ENCODE measurements at places on chromosomes 3 and 15.

- DNase-seq: no peak
These were observed 578 bp upstream of the CEMIP start for GRCh38 chr15:80778621-80778963.

- no peak for DNase-seq
These were observed 3.4 kb downstream of the TMEM212 start for GRCh38 chr3:171846597-171846996.

DNA sequence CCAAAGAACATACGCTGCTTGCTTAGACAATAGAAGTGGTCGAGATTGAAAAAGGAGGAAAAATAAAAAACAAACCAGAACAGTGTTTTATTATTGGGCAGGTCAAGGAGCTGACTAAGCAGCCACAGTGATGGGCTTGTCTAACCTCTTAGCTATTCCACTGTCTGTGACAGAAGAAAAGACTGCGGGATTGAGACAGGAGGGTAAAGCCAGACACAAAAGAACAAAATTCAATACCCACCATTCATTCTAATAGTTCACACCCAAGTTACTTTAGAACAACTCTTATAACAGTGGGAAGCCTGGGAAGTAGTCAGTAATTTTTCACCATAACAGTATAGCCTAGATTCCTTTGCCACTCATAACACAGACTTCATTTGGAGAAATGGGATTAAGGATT lies 435.4 kb downstream of the MFSD1 start:
- no peak for DNase-seq

- no peak for DNase-seq
These were observed 64.4 kb downstream of the ABI3BP start for GRCh38 chr3:100928638-100929428.

GRCh38 chr3:143120716-143121240 lies 1.2 kb downstream of the CHST2 start:
- peak; percentile 39 for DNase-seq

DNA sequence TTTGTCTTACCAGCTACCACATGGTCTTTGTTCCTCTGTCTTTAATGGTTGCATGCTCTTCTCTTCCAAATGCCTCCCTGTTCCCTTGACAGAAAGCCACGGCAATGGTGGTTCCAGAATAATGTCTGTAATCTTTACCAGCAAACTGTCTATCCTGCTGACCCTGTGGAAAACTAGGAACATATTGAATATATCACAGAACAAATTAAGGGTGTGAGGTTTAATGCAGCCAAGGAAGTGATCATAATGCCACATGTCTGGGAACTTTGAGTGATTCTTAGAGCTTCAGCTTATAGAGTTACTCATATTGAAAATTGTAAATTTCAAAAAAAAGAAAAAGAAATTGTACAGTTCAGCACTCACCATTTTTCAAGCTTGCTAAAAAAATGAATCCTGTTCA lies 282.9 kb upstream of the RARB start:
- DNase-seq: no peak

DNA sequence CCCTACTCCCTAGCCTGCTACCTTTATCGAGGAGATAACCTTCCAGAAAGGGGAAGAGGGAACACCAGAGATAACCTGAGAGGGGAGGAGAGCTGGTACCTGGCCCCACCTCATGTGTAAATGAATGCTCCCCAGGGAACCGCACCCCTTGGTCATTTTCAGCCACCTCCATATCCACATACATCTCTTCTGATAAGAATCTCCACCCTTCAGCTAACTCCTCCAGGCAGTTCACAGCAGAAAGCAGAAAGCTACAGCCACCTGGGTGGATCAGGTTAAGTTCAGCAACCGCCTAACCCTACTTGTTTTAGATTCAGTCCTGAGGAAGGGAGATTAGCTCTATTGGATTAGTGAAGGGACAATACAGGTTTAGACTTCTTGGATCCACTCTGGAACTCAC lies 38.0 kb upstream of the TIMP4 start:
- no peak for DNase-seq

GRCh38 chr3:72266016-72266370 lies 481.0 kb upstream of the PROK2 start:
- DNase-seq: no peak

DNA sequence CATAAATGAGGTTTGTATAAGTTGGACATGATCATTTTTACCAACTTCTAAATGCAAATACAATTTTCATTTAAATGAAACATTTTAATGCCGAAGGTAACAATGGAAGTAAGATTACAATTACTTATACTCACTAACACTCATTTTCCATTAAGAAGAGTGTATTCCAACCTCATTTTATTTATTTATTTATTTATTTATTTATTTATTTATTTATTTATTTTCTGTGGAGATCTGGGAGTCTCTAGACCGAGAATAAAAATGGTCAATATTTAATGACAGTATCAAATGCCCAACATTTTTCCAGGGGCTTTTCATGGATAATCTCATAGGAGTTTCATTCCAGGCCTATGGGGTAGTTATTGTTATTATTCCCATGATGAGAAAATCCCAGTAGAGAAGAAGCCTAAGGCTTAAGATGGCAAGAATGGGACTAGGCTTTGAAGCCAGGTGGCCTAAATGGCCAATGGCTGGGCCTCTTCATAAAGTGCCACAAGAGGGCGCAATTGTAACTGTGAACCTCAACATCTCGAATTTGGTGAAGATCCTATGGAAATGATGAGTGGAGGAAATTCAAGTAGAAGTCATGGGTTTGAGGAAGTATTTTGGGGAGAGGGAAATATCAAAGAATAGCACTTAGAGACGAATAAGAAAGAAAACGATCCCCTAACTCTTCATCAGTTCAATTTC lies 21.3 kb downstream of the VGLL3 start:
- no peak for DNase-seq

- no peak for DNase-seq
These were observed 29.9 kb upstream of the NOX5 start for GRCh38 chr15:68984586-68984985.

- DNase-seq: no peak
These were observed 8.8 kb upstream of the TBC1D23 start for GRCh38 chr3:100252001-100252400.

- no peak for DNase-seq
These were observed 313.9 kb upstream of the CTNNB1 start for GRCh38 chr3:40885430-40885829.

- DNase-seq: no peak
These were observed 36.9 kb downstream of the MRPS11 start for GRCh38 chr15:88504445-88504844.

GRCh38 chr3:16177962-16178627 lies 3.6 kb downstream of the GALNT15 start:
- DNase-seq: peak; percentile 62

GRCh38 chr3:50254577-50255250 lies 14.2 kb upstream of the SEMA3B start:
- no peak for DNase-seq

GRCh38 chr15:68278595-68279405 lies 1.3 kb downstream of the FEM1B start:
- DNase-seq: no peak

DNA sequence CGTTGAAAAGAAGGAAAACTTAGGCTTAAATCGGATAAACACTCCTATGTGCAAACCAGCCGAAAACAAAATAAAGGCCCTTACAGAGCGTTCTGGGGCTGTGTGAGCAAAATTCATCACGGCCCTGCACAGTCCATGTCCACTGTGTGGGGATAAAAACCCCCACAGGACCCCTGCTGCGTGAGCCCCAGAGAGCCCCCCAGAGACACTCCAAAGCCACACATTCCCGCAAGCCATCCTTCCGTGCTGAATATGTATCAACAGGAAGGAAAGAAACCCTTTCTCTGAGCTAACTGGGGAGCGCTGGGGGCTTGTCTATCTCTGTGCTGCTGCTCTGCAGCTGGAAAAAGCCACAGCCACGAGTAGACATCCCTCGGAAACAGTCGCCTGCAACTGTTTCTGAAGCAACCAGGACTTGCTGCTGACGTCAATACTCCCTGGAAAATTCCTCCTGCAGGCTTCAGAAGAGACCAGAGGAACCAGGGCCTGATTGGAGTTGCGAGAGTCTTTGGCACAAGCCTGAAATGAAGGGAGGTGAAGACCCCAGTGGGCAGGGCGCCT lies 72.7 kb downstream of the NUP210 start:
- DNase-seq: no peak

DNA sequence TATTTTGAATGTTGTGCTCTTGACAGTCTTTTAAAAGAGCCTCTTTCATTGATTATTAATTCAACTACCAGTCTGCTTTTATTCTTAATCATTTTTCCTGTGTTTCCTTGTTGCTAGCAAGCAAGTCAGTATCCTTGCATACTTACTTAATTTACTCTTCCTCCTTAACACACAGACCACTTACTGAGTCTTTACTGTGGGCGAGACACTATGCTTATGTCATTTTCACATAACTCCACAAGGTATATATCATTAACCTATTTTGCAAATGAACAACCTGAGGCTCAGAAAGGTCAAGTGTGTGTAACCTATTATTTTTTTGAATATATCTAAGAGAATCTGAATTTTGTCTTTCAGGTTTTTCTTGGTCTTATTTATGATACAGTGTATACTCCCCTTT lies 130.9 kb downstream of the WDR76 start:
- DNase-seq: no peak

GRCh38 chr3:155129396-155129795 lies 49.3 kb downstream of the MME start:
- no peak for DNase-seq

DNA sequence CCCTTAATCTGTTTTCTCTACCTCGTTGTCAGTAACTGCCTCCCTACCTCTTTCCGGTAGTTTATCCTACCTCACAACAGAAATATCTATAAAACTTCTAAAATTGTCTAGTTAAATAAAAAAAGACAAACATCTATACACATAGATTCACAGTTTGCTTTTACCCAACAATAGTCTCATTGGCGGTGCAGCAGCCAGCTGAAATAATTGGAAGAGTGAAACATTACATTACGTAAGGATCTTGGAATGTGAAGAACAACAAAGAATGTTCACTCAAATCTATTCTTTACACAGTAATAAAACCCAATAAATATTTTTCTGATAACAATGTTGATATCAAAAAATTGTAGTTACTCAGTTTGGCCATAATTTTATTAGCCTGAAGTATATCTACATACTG lies 115.5 kb upstream of the ARPP21 start:
- no peak for DNase-seq

GRCh38 chr3:167091226-167091625 lies 288.9 kb downstream of the ZBBX start:
- no peak for DNase-seq

DNA sequence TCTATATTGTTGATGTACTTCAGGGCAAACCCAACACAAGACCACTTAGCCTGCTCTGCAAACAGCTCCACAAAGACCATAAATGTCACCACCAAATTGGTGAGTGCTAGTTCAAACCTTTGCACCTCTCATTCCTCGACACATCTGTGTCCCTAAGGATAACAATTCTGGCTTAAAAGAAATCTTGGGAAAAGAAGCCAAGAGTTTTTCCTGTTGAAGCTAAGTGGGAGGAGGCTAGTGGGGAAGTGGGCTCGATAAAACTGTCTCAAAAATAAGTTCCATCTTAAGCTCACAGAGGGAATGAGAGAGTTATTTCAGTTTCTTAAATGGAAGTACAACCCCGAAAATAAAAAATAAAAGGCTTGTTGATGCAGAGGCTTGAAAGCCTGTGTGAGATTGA lies 40.4 kb upstream of the PRICKLE2 start:
- no peak for DNase-seq

DNA sequence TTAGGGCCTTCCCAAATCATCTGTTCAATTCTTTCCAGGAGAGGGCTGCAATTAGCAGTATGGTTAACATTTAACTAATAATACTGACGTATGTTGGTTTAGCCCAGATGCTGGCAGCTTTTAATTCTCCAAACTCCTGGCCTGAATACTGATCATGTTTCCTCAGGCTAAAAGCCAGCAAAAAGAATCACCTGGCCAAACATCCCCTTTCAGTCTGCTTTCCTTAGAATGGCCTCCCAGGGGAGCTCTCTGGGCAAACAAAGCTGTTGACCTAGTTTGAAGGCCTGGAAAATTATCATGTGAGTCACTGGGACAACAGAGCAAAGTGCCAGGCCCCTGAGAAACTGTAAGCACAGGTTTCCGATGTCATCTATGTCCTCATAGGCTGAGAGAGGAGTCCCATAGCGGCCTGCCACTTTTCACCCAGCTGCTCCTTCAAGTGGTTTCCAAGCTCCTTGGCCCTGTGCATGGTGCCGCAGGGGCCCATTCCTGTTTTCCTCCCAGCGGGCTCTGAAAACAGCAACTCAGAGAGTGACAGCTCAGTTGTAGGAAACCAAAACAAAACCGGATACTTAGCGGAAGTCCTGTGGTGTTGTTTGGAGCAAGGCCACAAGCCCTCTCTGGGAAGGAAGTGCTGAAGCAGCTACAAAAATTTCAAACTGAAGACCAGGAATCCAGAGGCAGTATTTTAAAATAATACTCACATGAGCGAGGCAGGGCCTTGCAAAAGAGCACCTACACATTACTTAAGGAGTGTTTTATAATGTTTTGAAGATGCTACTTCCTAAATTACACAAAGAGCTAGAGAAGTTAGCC lies 36.5 kb upstream of the RAB11A start:
- peak; percentile 80 for DNase-seq

GRCh38 chr3:113495035-113495434 lies 19.9 kb downstream of the SPICE1 start:
- DNase-seq: peak; percentile 63

Data from CD4-positive, alpha-beta T cell (primary cell).